ENCODE measurements at places on chromosomes 7 and 10. TPM values are rescaled to one million over a fixed set of nuclear protein-coding genes. Genes with fewer than 3 reads are reported as not detected.

ZPBP gene
- total RNA-seq: not detected

GRCh38 chr7:137987018-137987349 is 14.9 kb downstream of the CREB3L2 start:
- no peak for DNase-seq

DNA sequence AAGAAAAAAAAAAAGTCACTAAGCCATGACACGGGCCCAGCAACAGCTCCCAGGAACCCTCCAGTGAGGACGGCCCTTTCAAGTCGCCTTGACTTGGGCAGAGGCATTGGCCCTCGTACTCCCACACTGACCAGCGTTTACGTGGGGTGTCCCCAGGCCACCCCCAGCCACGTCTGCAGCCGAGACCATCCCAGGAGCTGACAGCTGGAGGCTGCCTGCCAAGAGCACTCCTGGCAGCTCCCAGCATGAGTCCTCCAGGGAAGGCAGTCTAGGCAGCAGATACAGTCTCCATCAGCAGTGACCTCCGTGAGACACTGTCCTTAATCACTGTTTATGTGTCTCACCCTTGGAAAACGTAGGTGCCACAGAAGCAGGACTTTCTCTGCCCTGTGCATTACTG is 86.5 kb downstream of the PROSER2 start:
- no peak for DNase-seq

- DNase-seq: no peak
Observed at GRCh38 chr10:88617772-88618300, 31.3 kb downstream of the LIPJ start.

DNA sequence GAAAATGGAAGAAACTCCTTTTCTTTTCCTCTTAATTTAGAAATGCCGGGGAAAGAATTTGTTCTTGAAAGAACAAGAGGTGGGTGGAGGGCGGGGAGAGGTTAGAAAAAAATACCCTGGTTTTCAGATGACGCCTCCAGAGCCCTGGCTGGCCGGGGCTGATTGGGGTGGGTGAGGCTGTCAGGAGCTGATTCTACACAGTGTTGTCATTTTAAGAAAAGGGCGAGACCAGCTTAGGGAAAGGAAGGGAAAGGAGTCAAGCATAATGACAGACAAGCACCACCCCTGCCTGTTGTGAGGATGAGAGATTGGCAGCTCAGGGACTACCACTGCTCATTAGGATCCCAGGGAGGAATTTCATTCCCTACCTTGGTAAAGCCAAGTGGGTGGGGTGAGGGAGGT is 9.9 kb upstream of the FAM180A start:
- DNase-seq: no peak

DNA sequence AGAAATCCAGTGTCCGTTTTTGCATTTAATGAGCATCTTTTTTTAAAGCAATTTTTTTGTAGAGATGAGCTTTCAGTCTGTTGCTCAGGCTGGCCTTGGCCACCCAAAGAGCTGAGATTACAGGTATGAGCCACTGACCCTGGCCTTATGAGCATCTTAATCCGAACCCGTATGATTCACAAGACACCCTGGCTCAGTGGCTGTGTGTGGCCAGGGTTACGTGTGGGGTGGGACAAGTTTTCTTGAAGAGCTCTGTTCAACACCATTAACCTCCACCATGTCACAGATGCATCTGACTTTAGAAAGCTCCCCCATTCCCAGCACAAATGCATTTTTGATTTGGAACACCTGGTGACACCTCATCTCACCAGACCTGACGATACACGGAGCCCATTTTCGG is 166.5 kb upstream of the PITRM1 start:
- DNase-seq: no peak

GRCh38 chr10:68049289-68050078 is 25.6 kb downstream of the HERC4 start:
- no peak for DNase-seq

DNA sequence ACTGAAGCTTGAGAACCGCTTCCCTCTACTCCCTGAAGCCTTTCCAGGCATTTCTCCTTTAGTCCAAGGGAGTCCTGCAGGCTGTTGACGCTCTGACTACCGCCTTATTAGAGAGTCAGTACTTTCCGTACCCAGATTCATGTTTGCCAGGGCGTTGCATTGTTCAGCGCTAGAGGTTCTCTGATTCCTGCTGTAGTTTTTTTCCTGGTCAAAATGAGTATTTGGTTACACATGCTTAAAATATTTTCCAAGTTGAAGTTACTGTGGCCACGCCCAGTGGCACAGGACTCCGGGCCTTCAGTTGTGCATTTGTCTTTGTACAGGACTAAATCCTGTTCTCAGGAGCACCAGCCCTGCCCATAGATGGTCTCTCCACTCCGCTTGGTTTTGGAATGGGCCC is 7.9 kb downstream of the MTURN start:
- peak; percentile 74 for DNase-seq

RELN gene
- 3.7 TPM for total RNA-seq

GRCh38 chr7:140127360-140128127 is 49.2 kb downstream of the KDM7A start:
- DNase-seq: no peak

CDK14 gene
- 58.6 TPM for total RNA-seq

- peak; percentile 82 for DNase-seq
Observed at GRCh38 chr7:149773446-149774236, at the start of gene ZNF467. Gene ZNF467 (minus strand): TSS chr7:149773588. CDS start chr7:149771032, 2,556 bp downstream.

DNA sequence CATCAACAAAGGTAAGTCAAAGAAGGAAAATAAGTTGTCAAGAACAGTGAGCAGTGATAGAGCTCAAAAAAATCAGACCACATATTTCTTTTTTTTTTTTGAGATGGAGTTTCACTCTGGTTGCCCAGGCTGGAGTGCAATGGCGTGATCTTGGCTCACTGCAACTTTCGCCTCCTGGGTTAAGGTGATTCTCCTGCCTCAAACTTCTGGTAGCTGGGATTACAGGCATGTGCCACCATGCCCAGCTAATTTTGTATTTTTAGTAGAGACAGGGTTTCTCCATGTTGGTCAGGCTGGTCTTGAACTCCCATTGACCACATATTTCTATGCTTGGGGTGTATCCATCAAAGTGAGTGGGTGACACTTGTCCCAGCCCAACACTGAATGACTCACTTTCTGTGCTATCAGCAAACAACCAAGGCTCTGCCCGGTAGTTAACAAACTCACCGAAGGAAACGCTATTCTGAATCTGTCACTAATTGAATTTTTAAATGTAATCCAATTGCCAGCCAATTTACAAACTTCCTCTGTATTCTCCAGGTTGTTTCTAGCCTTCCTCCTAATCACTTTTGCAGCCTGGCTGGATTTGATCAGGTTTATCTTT is 19.6 kb upstream of the SMNDC1 start:
- DNase-seq: no peak

- no peak for DNase-seq
Observed at GRCh38 chr7:93044147-93044810, 73.5 kb downstream of the SAMD9 start.

CDC14C gene
- not detected for total RNA-seq

GRCh38 chr10:13949844-13950542 is 363.2 kb downstream of the PRPF18 start:
- DNase-seq: no peak

DNA sequence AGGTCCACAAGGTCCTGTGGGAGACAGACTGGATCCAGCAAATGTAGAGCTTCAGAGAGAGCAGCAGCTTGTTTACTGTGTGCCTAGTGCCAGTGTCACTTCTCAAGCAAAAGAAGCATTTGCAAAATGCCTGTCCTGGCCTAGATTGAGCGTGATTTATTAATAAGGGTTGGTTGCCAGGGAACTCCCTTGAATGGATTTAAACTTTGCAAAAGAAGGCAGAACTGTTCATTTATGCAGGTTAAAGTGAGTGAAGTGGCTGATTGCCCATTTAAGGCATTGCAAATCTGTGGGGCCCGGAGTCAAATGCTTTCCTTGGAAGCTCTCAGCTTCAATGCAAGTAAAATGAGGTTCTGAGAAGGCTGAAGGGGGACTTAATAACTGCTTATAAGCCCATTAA is 71.3 kb downstream of the CDHR3 start:
- no peak for DNase-seq

DNA sequence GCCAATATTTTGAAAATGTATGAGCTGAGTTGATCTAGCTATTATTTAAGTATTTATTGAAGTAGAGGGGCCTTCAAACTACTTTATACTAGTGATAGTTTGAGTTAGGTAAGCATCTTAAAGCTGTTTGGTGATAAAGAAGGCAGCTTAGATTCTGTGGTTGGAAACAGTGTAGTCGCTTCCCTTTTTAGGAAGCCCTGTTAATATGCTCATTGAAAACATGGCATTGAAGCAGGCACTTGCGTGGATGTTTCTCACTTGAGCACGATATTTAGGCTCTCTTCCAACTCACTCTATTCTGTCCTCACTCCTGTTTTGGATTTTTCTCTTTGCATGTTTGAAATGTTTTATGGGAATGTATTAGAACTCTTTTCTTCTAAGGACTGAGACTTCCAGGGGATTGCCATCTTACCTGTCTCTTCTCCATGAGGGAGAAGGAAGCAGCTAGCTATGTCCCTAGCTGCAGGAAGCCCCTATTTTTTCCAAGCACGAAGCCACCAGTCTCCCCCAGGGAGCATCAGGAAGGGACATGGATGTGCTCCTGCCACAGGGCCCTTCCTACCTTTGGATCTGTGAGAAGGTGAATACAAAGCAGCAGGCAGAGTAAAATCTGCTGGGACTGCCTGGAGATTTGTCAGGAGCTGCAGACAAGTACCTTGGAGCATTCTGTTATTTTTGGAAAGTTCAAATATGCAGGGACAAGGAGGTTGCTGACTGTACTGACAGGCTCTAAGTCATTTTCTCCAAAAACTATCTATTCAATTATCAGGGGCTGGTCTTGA is 22.0 kb upstream of the BMPR1A start:
- no peak for DNase-seq

GRCh38 chr10:38027986-38028385 is 17.5 kb downstream of the ZNF33A start:
- no peak for DNase-seq

- DNase-seq: no peak
Observed at GRCh38 chr10:62688971-62689700, 115.4 kb upstream of the ADO start.

IFRD1 gene
- 46.9 TPM for total RNA-seq

PPP1R17 gene
- total RNA-seq: not detected

GRCh38 chr10:75606203-75606779 is 174.9 kb downstream of the LRMDA start:
- no peak for DNase-seq

DNA sequence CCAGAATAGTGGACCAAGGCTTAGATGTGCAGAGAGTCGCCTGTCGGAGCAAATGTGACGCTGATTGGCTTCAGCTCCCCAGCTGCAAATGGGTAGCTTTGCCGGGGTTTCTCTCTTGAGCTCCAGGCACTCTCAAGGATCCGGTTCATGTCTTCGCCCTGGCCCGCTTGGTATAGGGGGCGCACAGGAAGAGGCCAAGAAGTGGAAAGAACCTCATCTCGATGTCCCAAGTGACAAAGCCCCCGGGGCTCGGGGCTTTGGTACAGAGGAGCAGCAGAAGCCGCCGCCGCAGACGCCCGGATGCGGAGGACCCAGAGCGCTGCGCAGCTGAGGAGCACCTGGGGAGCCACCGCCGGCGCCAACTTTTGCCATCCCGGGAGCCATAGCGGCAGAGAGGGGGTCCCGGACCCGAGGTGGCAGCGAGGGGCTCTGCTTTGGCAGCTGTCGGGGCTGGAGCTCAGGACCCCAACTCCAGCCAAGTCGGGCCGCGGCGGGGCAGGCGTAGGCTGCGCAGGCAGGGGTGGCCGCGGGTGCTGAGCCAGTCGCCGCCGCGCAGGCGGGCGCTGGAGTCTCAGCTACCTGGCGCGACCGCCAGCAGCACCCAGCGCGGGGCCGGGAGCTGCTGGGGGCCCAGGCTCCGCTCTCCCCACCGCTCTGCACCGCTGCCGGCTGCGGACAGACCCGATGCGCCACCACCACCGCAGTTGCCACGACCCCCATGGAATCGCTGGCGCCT is 466.6 kb downstream of the XPNPEP1 start:
- DNase-seq: no peak

GRM3 gene
- total RNA-seq: not detected

GRCh38 chr10:89978081-89978480 is 276.7 kb downstream of the KIF20B start:
- DNase-seq: no peak

ERVW-1 gene
- total RNA-seq: not detected

POM121C gene
- total RNA-seq: 35.7 TPM

TSPAN12 gene
- total RNA-seq: 43.6 TPM

- DNase-seq: no peak
Observed at GRCh38 chr7:44980393-44981034, 1.7 kb upstream of the MYO1G start.

TAS2R3 gene
- total RNA-seq: 1.4 TPM

DMTF1 gene
- total RNA-seq: 81.7 TPM

CHAT gene
- total RNA-seq: not detected

ZNF853 gene
- 4.4 TPM for total RNA-seq

DNA sequence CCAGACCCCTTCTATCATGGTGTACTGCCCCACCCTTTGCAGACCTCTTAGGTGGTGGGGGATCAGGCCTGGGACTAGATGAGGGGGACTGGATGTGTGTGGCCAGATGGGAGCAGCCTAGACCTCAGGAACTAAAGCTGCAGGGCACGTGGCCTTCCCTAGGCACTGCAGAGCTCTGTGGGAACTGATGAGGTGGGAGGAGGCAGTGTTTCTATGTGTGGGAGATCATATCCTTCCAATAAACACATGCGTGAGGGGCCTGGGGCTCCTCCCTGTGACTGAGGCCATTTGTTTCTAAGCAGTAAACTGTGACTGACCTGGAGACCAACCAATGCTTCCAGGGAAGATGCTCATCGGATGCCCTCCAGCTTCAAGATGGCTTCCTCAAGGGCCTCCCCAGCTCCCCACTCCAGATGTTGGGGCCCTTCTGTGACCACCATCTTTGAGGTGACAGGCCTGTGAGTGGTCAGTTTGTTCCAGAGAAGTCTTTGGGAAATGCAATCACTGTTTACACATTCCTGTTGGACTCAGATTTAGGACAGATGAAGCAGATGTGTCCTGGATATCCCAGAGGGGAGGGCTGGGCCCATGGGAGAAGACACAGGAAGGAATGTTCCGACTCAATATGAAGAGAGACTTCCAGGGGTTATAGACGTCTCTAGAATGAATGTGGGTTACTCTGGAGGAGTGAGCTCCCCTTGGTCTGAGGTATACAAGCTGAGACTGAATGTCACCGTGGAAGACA is 23.6 kb upstream of the ZCCHC24 start:
- DNase-seq: no peak

TAS2R41 gene
- total RNA-seq: not detected

- no peak for DNase-seq
Observed at GRCh38 chr7:130794619-130794922, 60.6 kb upstream of the KLF14 start.

DDX21 gene
- total RNA-seq: 43.4 TPM

MLXIPL gene
- 10.7 TPM for total RNA-seq

TMEM178B gene
- 0.18 TPM for total RNA-seq
